ENCODE measurements at places on chromosomes 16 and 17.

DNA sequence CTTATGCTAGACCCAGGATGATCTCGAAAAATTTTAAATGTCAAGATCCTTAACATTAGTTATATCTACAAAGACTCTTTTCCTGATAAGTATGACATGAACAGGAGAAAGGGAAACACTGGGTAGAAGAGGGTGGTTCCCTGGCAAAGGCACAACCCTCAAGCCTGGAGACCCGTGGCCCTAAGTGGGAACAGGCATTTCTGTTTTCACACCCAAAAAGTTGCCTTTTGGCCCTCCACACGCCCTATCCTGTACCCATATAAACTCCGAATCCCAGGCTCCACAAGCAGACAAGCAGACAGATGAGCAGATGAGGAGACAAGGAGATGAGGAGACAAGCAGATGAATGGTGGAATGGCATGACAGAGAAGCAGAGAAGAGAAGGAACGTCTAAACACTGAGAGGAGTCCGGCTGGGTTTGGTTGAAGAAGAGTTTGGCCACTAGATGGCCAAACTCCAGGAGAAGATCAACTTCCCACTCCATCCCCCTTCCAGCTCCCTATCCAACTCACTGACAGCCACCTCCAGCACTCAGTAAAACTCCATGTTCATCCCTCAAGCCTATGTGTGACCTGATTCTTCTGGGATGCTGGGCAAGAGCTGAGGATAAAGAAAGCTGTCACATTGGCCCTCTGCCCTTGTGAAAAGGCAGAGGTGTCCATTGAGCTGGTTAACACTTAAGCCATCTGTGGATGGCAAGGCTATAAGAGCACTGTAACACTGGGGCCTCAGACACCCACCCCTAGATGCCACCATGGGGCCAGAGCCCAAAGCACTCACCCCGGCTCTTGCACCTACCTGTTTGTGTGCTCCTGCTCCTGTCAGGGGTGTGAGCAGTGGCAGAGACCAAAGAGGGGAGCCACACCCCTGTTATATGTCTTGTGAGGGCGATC is 139.6 kb upstream of the FAM20A start:
- no peak for DNase-seq

GRCh38 chr17:33105911-33106310 is 114.3 kb downstream of the SPACA3 start:
- DNase-seq: no peak

DNA sequence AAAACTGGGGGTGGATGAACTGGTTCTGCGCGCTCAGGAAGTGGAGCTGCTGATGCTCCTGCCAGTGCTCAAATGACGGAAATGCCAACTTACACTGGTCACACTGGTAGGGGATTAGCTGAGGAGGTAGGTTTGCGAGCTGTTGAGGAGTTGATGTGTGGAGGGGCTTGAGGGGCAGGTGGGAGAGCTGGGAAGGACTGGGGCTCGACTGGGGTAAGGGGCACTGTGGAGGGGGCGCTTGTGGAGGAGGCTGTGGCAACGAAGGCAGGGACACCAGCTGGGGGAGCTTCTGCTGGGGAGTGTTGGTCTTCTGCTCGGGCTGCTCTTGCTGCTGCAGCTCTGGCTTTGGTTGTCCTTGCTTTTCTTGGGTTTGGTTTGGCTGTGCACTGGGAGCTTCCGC is 252.9 kb downstream of the ZFHX3 start:
- DNase-seq: no peak

DNA sequence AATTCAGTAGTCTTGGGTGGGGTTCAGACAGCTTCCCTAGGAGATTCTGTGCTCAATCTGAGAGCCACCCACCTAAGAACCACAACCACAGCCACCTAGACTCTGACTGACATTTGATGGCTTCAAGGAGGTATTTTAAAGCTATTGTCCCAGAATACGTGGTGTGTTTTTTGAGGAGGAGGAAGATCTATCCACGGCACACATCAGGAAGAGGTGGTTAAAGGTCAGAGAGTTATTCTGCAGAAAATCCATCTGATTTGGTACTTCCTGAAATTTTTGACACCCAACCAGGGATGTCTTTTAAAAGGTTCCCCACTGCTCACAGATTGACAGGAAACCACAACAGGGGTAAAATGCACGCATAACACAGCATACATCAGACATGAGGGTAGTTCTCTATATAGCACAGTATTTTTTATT is 25.1 kb downstream of the SMARCE1 start:
- DNase-seq: peak; percentile 25

DNA sequence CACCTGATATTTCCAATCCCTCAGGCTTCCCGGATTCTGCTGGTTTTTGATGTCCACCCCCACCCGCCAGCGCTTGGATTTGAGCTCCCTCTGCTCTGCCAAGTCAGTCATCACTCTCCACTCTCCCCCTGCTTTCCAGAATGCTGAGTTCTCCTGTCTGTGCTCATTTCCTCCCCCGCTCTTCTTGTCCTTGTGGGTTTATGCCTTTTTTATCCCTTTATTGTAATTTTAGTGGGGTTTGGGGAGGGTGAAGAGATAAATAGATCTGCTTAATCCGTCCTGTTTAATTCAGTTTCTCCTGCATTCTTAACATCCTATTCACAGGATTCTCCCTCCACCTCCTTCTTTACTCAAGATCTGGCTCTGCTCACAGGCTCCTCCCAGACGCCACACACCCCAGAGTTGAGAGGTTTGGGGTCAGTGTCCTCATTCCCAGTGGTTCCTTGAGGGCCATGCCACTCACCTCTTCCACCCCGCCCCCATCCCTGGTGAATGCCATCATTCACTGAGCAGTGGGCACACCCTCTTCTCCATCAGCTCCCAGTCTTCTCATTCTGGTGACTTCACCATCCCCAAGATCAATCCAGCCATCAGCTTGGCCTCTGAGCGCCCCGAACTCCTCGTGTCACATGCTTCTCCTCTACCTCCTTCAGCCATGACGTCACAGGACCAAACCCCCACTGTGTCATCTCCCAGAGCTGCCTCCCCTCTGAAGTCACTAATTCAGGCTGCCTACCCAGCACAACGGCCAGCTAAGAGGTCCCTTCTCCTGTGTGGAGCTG is 15.1 kb upstream of the GUCY2D start:
- DNase-seq: no peak

DNA sequence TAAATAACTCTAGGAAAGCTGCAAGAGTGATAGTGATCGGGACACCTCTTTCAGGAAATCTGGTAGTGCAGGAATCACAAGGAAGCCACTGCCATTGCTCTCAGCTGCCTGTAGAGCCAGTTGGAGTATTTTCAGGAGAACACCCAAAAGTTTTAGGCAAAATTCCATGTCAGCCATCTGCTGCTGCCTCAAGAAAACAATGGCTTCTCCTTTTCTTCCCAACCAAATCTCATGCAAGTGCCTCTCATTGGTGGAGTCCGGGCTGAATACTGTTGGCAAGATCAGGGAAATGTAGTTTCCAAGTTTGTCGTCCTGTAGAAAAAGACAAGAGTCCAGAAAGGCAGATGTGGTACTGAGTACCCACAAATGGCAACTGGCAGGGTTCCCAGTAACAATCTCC is 54.9 kb upstream of the TANC2 start:
- no peak for DNase-seq

- no peak for DNase-seq
These were observed 208.3 kb downstream of the C16orf95 start for GRCh38 chr16:87108941-87109340.

DNA sequence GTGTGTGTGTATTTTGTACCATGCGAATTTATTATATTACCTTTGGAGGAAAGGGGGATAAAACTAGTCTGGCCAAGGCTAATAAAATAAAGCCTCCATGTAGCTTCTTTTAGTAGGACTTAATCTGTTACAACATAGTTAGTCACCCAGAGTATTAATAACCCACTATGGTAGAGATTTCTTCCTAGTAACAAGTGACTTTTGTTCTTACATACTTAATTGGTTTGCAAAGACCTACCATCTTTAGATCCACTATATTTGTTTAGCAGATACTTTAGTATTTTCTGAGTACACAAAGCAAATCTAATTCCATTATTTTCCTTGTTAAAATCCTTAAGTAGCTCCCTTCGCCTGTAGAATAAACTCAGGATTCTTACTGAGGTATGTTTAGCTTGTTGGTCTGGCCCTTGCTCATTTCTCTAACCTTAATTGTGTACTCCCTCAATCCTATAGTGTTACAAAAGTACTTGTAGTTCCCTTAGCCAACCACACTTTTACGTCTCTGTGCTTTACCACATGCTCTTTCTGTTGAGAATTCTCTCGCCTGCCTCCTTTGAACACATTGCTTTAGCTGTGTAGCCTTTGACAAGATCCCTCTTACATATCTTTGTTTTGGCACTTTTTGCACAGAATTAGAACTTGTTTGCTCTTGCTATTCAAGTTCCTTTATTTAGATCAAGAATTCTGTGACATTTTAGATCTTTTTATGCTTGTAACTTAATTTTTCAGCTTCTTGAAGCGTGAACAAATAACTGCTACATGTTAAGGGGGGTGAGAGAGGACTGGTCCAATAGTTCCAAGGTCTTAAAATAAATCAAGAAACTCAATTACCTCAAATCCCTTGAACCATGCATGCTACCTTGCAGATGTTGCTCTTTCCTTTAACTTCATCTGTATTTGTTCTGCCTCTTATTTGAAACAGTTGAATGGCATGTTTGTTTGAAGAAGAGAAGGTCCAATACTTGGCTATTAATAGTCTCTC is 23.8 kb downstream of the CLTC start:
- peak; percentile 40 for DNase-seq

DNA sequence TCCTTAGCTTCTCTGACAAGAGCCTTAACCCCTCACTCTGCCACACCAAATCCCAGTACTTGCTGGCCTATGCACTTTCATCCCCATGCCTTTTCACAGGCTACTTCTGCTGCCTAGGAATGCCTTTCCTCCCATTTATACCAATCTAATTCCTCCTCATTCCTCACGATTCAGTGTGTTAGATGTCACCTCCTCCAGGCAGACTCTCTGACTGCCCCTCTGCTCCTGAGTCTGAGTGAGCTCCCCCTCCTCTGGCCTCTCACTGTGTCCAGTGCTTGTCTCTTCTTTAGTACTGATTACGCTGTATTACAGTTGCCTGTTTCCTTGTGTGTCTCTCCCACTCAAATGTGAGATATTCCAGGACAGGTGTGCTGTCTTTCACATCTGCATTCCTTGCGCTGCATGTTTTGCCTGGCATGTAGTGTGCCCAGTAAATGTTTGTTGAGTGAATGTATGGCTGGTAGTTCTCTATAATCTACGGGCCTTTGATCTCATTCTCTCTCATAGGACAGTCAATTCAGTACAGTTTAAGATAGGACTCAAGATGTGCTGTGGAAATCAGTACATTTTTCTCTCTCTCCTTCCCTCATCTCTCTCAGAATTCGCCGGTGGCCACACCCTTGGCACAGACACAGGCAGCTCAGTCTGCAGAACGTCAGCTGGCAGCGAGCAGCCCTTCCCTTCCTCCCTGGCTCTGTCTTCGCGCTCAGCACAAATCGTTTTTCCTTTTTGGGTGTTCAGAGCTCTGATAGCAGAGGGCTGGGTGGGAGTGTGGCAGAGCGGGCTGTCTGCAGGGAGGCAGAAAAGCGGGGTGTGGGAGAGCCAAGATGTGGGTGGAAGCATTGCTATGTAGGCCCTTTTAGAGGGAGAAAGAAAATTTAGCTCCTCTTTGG is 18.5 kb downstream of the ARL4D start:
- DNase-seq: peak; percentile 32

DNA sequence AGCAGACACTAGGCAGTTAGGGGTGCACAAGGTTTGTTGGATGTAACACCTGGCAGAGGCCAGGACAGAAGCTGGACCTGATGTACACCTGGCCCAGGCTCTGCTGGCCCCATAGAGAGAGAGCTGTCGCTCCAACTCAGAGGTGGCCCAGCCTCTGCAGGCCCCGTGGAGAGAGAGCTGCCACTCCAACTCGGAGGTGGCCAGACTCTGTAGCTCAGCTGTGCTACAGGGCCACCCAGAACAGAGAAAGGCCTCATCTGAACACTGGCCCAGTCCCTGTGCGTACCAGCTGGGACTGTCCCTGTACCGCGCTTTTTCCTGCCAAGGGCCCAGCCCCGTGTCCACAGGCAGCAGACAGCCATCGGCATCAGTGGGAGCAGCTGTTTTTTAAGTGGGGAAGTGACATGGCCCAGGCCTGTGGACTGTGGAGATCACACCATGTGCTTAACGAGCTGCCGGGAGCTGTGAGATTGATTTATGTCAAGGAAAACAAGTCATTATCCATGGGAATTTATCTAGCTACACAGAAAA is 176.4 kb upstream of the CHMP6 start:
- DNase-seq: no peak

- DNase-seq: no peak
These were observed 166.0 kb upstream of the ZFHX3 start for GRCh38 chr16:73213732-73214455.

DNA sequence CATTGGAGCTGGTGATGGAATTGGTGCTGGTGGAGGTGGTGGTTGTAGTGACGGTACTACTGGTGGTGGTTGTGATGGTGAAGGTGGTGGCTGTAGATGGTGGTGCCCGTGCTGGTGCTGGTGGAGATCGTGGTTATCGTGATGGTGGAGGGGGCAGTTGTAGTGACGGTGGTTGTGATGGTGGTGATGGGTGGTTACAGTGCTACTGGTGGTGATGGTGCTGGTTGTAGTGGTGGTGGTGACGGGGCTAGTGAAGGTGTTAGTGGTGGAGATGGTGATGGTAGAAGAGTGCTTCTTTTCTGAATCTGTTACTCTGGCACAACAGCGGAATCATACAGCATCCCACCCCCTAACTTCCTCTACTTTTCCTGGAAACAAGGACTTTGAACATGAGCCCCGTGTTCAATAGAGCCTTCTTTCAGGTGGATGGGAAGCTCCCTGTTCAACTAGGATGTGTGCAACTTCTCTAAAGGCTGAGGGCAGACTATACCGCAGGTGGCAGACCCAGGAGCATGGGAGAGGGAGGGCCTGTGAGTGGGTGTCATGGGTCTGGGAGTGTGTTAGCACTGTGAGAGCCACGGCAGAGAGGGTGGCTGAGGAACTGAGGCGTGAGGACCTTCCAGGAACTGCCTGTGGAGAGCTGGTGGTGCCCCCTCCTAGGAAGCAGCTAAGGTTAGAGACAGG is 8.2 kb downstream of the TBX21 start:
- DNase-seq: no peak

GRCh38 chr17:1203111-1203966 is 23.6 kb upstream of the ABR start:
- DNase-seq: peak; percentile 82

- DNase-seq: no peak
These were observed 99.7 kb downstream of the CBLN1 start for GRCh38 chr16:49181791-49182518.

- peak; percentile 74 for DNase-seq
These were observed 52.5 kb upstream of the MTSS2 start for GRCh38 chr16:70738083-70738977.
